ENCODE measurements at places on chromosomes 4 and X.

- peak; percentile 81 for DNase-seq
These were observed 4.9 kb upstream of the ZNF81 start for GRCh38 chrX:47831788-47832187.

GRCh38 chr4:138301536-138301935 lies 59.4 kb upstream of the SLC7A11 start:
- DNase-seq = no peak

- no peak for DNase-seq
These were observed 41.1 kb downstream of the LUZP4 start for GRCh38 chrX:115330498-115331168.

DNA sequence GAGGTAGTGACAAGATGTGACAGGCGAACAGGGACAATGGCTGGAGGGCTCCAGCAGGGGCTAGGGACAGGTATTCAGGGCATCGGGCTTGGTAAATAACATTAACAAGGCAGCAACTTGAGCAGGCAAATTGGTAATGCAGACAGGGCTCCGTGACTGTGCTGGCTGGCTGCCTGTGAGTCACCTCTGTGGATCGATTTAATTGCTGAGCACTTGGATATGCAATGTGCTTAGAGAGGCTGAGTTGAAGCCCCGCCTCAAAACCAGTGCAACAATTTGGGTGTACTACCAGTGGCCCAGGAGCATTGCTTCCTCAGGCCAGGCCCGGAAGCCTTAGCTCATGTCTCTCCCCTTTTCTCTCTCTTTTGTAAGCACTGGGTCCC lies 19.5 kb downstream of the CNGA2 start:
- DNase-seq = no peak
